ENCODE measurements at places on chromosomes 1 and 21. TPM values are rescaled to one million over a fixed set of nuclear protein-coding genes. Genes with fewer than 3 reads are reported as not detected.

Gene GJA9
- total RNA-seq: not detected

Gene TRIM67
- total RNA-seq: not detected

Gene ATP1A4
- not detected for total RNA-seq

Gene ST6GALNAC3
- total RNA-seq: 0.47 TPM

Gene KCNK2
- total RNA-seq: 3.8 TPM

Gene GPR52
- 0.63 TPM for total RNA-seq

Gene RCAN1
- total RNA-seq: 33.4 TPM

Gene ACKR1
- not detected for total RNA-seq

Gene RNU1-3
- total RNA-seq: 10,807 TPM

Gene MRPS14
- 25.7 TPM for total RNA-seq

Gene KRTAP20-3
- not detected for total RNA-seq

Gene ORC1
- 0.17 TPM for total RNA-seq

Gene PTTG1IP
- 146 TPM for total RNA-seq

Gene COL8A2
- total RNA-seq: 3.0 TPM

Gene RPL5
- total RNA-seq: 1,154 TPM

Gene COL16A1
- total RNA-seq: 115 TPM

Gene ERICH3
- total RNA-seq: under 0.01 TPM

Gene CNR2
- not detected for total RNA-seq

Gene WNT3A
- not detected for total RNA-seq

Gene LCE3E
- total RNA-seq: not detected

Gene ELF3
- total RNA-seq: under 0.01 TPM

Gene STYXL2
- not detected for total RNA-seq

Gene SLAMF8
- total RNA-seq: not detected

Gene ADCY10
- 0.17 TPM for total RNA-seq

Gene CFHR1
- 0.16 TPM for total RNA-seq

Gene BMP8A
- not detected for total RNA-seq

Gene CD101
- 0.60 TPM for total RNA-seq

Gene MAP1LC3C
- 0.77 TPM for total RNA-seq

Gene CLCA4
- not detected for total RNA-seq

Gene SMG7
- total RNA-seq: 11.7 TPM

Gene LAMC2
- 8.5 TPM for total RNA-seq

Gene PLPP3
- 435 TPM for total RNA-seq

Gene ROR1
- total RNA-seq: 5.2 TPM

Gene SLFNL1
- total RNA-seq: 0.60 TPM

Gene IQCC
- 1.6 TPM for total RNA-seq

Gene F3
- total RNA-seq: 2.2 TPM

Gene KRTAP19-5
- total RNA-seq: not detected

Gene ARHGEF2
- total RNA-seq: 68.9 TPM

Gene LRRC8C
- 4.1 TPM for total RNA-seq

Gene SLAMF9
- not detected for total RNA-seq

Gene CADM3
- total RNA-seq: not detected

Gene SRM
- 10.7 TPM for total RNA-seq

Gene ZRANB2
- total RNA-seq: 36.9 TPM

Gene MRPS21
- total RNA-seq: 122 TPM

Gene LEMD1
- total RNA-seq: not detected

Gene ZNF697
- 7.6 TPM for total RNA-seq

Gene KIFAP3
- 29.3 TPM for total RNA-seq

Gene BCL2L15
- total RNA-seq: under 0.01 TPM

Gene CYYR1
- not detected for total RNA-seq

Gene SERPINC1
- not detected for total RNA-seq

Gene SHE
- under 0.01 TPM for total RNA-seq

Gene ZBTB37
- total RNA-seq: 5.3 TPM

Gene RABGAP1L
- total RNA-seq: 35.1 TPM

Gene DCDC2B
- total RNA-seq: not detected

Gene SPATA45
- total RNA-seq: not detected

Gene DPT
- 0.86 TPM for total RNA-seq

Gene FTCD
- total RNA-seq: 0.60 TPM

Gene OR10J1
- total RNA-seq: not detected

Gene MATN1
- not detected for total RNA-seq

Measured in bronchial smooth muscle cell (primary cell).